COLO829 (cell line): ENCODE measurements at places on chromosomes 16 and 17.

- DNase-seq = no peak
Measured at GRCh38 chr17:40606548-40607353, 40.9 kb downstream of the SMARCE1 start.

- no peak for DNase-seq
Measured at GRCh38 chr17:30894236-30894635, 11.8 kb downstream of the TEFM start.

GRCh38 chr16:15907863-15908478 is 19.6 kb upstream of the CEP20 start:
- DNase-seq = peak; percentile 31

GRCh38 chr17:39126436-39126835 is 25.0 kb downstream of the PLXDC1 start:
- DNase-seq = no peak

GRCh38 chr16:23949630-23950290 is 114.0 kb downstream of the PRKCB start:
- no peak for DNase-seq

DNA sequence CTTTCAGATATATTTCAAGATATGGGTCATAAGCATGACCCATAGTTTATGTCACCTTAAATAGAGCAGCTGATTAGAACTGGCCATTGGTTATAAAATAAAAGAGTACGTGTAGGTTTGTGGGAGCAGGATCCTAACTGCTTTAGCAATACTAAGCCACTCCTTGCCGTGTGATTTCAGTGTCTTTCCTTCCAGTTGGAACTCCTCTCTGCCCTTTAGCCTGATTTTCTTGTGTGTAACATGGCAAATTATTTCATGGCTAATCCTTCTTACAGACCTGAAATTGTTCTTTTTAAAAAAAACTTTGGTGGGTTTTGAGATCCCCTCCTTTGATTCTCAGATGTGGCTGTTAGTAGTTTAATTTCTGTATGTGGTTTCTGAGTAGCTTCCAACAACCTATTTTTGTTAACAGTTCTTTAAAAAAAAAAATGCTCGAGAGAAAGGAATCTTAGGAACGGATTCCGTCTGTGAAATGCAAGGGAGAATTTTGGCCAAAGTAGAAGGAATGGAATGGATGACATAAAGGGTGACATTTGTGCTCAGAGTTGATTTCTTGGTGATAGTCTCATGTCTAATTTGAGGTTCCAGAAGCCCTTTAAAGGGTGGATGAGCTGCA is 39.9 kb downstream of the DHRS7B start:
- no peak for DNase-seq

DNA sequence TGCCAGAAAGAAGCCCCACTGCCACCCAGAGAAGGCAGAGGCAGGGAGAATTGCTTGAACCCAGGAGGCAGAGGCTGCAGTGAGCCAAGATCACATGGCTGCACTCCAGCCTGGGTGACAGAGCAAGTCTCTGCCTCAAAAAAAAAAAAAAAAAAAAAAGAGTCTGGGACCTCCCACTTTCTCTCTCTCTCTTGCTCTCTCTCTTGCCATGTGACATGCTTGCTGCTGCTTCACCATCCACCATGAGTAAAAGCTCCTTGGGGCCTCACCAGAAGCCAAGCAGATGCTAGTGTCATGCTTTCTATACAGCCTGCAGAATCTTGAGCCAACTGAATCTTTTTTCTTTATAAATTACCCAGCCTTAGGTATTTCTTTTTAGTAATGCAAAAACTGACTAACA is 21.5 kb upstream of the SRSF1 start:
- no peak for DNase-seq

- no peak for DNase-seq
Measured at GRCh38 chr16:74298104-74298503, 1.5 kb downstream of the PSMD7 start.

- DNase-seq = no peak
Measured at GRCh38 chr17:33696102-33696501, 403.0 kb upstream of the ASIC2 start.

GRCh38 chr17:17054636-17055035 is 12.4 kb downstream of the MPRIP start:
- DNase-seq = no peak

DNA sequence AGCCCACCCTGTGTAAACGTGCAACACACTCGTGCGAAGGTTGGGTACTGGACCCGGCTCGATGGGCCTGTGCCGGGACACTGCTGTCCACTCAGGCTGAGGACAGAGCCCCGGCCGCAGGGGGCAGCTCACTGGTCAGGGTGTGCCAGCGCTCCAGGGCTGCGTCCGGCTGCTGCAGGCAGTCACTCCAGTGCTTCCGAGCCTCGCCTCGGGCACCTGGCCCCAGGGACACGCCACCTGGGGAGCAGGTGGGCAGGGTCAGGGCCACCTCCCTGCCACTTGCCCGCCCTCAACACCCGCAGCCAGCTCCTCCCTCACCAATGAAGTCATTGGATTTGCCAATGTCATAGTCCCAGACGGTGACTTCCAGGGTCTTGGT is 4.7 kb downstream of the DOC2A start:
- no peak for DNase-seq

GRCh38 chr17:81514489-81514738 is 1.8 kb upstream of the ACTG1 start:
- no peak for DNase-seq

GRCh38 chr17:76670718-76671122 is 27.2 kb upstream of the ST6GALNAC1 start:
- no peak for DNase-seq

DNA sequence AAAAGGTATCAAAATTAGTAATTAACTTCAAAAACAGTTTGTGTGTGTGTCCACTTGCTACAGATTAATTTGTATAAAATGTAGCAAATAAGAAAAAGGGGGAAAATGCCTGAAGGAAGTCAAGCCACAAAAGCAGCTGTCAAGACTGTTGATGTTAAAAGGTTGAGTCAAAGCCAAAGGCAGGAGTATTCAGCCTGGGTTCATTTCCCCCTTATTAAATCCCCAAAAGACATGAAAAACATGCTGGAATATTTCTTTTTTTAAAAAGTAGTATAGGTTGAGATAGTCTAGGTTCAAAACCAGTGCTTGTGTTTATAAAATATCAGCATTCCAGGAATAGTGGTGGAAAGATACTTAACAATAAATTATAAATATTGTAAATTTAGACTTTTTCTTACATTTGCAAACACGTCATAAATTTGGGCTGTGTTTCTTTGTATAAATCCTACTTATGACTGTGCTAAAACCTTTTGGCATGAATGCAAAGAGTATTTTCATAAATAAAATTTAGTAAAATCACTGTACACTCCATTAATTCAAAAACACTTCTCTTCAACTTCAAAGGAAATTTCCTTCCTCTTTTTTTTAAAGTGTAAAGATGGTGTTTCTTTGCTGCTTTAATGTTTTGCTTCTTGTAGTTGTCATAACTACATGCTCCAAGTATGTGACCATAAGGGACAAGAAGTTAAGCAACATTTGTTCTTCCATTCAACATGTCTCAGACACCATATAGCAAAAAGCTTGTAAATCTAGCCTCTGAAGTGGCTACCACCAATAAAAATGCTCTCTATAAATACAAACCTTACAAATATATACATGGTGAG is 72.0 kb downstream of the SKAP1 start:
- no peak for DNase-seq

DNA sequence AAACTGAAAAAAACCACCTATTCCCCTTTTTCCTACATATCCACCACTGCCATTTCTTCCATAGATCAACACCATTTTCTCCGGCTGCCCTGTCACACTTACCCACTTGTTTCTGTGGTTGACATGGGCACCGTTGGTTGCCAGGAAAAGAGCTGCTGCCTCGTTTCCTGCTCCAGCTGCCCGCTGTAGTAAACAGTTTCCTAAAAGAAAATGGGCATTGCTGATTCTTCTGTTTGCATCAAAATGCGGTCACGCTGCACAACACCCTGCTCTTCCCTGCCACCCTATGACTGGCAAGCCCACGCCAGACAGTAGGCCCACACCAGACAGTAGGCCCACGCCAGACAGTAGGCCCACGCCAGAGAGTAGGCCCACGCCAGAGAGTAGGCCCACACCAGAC is 46.3 kb downstream of the CYB5D2 start:
- DNase-seq = no peak

GRCh38 chr17:75778861-75779249 is 5.8 kb upstream of the UNK start:
- DNase-seq = no peak

DNA sequence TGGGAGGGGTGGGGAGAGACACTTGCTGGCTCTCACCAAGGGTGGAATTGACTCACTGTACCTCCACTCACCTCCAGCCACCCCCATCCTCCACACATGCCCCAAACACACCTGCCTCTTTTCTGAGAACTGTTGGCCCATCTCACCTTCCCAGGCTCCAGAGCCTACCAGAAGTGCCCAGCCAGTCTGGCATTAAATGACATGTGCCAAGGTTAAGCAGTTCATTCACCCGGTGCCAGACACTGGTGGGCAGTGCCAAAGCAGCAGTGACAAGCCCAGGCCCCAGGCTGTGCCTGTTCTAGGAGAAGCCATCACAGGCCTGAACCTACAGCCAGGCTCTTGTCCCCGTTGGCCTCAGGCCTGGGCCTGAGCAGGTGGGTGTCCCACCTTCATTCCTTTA is 11.2 kb downstream of the MVP start:
- no peak for DNase-seq

DNA sequence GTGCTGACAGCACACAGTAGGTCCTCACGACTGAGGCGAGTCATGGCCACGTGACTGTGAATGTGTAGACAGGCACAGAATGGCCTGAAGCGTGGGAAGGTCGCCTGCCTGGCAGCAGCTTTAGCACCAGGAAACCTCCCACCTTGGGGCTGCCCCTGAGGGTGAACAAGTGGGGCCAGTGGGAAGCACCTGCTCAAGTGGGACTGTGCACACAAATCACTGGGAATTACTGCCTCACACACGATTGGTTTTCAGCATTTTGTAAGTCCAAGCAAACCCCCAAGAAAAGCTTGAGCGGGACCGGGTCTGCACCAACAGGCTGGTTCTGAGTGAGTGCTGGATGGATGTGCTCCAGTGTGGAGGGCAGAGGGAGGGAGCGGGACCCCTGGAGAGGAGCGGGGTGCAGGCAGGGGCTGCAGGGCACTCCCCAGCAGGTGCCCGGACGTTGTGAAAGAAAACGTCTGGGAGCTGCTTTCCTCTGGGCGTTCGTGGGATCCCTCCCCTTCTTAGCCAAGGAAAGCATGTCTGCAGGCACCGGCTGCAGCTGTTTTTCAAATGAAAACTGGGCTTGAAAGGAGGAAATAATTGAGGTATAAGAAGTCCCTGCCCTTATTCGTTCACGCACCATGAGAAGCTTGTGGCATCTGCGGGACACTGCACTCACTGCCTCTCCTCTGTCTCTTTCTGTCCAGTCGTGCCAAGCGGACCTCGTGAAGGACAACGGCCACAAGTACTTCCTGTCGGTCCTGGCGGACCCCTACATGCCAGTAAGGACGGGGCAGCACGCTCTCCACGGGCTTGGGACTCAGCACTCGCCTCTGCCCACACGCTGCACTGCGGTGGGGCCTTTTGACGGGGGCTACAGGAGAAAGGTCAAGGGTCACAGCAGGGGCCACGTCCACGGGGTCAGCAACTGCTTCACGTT is 111.7 kb upstream of the CHMP6 start:
- DNase-seq = no peak

- DNase-seq = no peak
Measured at GRCh38 chr17:61396586-61397085, 3.0 kb upstream of the TBX2 start.

DNA sequence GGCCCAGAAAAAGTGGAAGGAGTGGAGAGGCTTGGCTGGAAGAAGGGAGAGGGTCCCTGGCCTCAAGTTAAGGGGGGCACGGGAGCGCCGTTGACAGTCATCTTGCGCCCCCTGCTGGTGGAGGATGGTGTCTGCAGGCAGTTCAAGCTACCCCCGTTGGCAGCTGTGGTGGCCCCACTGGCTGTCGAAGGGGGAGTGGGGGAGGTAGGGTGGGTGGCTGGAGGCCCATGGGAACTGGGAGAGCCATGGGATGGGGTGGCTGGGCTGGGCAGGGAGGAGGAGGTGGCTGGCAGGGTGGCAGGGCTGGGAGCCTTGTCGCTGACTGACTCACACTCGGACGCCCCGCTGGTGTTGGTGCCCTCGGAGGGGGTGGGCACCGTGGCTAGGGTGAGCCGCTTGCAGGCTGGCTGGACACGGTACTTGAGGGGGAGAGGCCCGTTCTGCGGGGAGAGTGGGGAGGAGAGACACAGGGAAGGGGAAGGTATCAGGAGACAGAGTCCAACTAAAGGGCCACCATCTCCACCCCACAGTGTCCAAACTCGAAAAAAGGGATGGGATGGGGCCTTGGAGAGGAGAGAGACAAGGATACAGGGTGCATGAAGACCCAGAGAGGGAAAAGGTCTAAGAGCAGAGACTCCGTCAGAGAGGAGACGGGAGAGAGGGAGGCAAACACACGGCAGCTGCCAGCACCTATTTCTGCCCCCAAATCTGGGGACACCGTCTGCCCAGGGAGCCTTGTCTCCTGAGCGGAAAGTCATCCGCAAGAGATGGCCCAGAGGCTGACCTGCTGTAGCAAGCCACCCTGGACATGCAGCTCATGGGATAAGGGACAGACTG is 5.2 kb downstream of the CISD3 start:
- peak; percentile 51 for DNase-seq

GRCh38 chr17:67021196-67021595 is 23.2 kb upstream of the CACNG1 start:
- no peak for DNase-seq

DNA sequence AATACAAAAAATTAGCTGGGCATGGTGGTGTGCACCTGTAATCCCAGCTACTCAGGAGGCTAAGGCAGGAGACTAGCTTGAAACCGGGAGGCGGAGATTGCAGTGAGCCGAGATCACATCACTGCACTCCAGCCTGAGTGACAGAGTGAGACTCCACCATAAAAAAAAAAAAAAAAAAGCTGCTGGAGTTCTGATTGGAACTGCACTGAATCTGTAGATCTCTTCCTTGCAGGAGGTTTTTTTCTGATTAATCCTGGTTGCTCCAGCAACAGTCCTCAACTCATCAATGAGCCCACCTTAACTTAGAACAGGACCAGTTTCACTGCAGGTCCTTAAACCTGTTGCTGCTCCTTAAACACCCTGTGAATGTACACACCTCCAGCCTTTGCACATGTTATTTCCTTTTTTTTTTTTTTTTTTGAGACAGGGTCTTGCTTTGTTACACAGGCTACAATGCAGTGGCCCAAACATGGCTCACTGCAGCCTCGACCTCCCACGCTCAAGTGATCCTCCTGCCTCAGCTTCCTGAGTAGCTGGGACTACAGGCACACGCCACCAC is 1.6 kb upstream of the ODAD4 start:
- no peak for DNase-seq

- no peak for DNase-seq
Measured at GRCh38 chr17:4407216-4407615, 26.5 kb upstream of the SPNS3 start.

DNA sequence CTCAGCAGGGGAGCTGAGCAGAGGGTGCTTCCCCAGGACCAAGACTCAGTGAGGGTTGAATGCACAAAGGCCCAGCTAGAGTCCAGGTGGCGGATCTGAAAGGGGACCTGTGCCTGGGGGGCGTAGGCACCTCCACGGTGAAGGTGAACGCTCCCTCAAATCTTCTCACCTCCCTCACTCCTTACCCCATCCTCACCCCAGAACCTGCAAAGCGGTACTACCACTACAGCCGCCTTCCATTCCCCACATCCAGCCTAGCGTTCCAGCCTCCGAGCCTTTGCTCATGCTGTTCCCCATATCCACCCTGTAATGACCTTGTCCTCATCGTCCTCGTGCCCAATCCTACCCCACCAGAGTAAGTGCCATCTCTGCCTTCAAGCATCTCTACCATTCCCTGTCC is 30.6 kb downstream of the TRPV3 start:
- no peak for DNase-seq

GRCh38 chr16:1157639-1158455 is 4.9 kb downstream of the CACNA1H start:
- DNase-seq = no peak
